ENCODE measurements at places on chromosomes 3 and 15. TPM values are rescaled to one million over a fixed set of nuclear protein-coding genes. Genes with fewer than 3 reads are reported as not detected.
A peak's percentile ranks its signal among the peaks of the same experiment; 100 is the strongest.

The OSTN gene
- total RNA-seq, result not detected

The NR1D2 gene
- total RNA-seq, result 53.7 TPM

The MNS1 gene
- total RNA-seq, result 2.3 TPM

The PPP1R14D gene
- 0.53 TPM for total RNA-seq

The IGSF10 gene
- 30.9 TPM for total RNA-seq

The GHSR gene
- not detected for total RNA-seq

The ITIH1 gene
- not detected for total RNA-seq

The CCR2 gene
- 15.8 TPM for total RNA-seq

The CD200R1 gene
- total RNA-seq, result 1.5 TPM

The SUCNR1 gene
- total RNA-seq, result 2.7 TPM

DNA sequence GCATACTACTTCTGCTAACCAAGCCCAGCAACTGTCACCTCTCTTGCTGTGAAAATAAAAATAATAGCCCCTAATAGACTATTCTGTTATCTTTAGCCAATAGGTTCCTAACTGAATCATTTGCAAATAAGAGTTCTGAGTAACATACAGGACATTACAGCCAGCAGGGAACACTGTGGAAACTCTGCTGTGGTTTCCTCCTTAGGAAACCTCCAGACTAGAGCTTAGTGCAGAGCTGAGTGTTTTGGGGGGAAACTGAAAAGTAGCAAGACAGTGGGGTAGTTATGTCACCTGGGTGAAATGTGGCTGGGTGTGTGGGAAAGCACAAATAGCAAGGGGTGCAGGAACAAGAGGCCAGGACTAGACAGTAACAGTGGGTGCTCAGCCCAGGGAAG is 32.4 kb downstream of the DZIP1L start:
- DNase-seq, result no peak

- DNase-seq, result no peak
Observed at GRCh38 chr3:133412183-133413132, 12.6 kb downstream of the BFSP2 start.

DNA sequence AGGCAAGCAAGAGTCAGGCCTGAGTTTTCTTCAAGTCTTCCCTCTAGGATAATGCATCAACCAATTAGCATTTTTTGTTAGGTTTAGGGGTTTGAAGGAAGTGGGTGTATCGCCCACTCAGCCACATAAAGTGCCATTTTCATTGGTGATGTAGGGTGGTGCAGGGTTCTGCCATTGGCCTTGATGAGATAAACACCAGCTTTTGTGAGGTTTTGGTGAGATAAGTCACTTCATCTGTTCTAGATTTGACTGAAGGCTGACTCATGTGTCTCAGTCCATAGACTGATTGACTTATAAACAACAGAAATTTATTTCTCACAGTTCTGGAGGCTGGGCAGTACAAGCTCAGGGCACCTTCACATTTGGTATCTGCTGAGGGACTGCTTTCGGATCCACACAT is 84.5 kb upstream of the C3orf80 start:
- no peak for DNase-seq

GRCh38 chr15:62773369-62774165 is 269.0 kb upstream of the TPM1 start:
- DNase-seq, result no peak

GRCh38 chr3:148074946-148075345 is 622.8 kb upstream of the AGTR1 start:
- no peak for DNase-seq

DNA sequence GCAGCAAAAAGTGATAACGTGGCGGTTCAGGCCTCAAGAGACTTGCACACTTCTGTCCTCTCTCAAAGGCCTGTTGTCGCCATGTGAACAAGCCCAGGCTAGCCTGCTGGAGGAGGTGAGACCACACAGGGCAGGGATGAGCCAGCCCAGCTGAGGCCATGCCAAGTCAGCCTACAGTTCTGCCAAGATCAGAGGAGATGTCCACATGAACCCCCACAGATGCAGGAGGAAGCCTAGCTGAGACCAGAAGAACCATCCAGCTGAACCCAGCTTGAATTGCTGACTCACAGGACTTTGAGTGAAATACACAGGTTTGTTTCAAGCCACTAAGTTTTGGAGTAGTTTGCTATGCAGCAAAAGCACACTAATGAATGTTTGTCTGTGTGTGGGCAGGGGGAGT is 50.3 kb upstream of the SEC13 start:
- DNase-seq, result no peak

DNA sequence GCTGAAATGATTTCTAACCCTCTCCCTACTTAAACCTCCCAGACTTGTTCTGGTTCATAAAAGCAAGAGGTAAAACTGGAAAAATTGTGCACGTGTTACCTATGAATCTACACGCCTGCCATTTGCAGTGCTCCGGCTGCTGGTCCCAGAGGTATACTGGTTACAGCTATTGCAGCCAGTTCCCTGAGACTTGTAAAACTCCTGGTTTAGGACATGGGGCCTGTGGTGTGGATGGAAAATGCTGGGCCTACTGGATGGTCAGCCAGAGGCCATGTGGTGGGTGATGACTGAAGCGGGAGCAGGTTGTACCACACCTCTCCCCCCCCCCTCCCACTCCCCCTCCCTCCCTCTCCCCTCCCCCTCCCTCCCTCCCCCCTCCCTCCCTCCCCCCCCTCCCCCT is 45.0 kb downstream of the SENP2 start:
- no peak for DNase-seq

- no peak for DNase-seq
Observed at GRCh38 chr3:23096041-23096440, 107.1 kb upstream of the UBE2E2 start.

DNA sequence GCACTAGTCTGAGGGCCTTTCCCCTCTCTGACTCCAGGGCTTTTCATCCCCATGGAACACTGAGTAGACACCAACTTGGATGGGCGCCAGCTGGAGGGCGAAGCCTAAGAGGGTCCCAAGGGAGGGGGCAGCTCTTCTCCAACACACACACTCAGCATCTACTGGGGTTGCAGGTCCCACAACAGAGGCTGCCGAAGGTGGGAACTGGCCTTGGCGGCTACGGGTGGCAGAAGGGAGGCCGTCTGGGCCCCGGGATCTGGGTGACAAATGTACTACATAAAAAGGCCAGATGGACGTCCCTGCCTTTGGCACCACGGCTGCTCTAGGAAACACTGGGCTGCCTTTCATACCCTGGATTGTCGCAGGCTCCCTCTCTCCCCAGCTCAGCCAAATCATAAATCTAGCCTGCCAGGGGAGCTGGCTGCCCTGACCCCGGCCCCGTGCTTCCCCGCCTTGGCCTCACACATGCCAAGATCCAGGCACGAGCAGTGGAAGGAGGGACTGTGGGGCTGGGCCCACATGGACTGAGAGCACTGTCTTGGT is 31.5 kb downstream of the SEMA5B start:
- DNase-seq, result no peak

DNA sequence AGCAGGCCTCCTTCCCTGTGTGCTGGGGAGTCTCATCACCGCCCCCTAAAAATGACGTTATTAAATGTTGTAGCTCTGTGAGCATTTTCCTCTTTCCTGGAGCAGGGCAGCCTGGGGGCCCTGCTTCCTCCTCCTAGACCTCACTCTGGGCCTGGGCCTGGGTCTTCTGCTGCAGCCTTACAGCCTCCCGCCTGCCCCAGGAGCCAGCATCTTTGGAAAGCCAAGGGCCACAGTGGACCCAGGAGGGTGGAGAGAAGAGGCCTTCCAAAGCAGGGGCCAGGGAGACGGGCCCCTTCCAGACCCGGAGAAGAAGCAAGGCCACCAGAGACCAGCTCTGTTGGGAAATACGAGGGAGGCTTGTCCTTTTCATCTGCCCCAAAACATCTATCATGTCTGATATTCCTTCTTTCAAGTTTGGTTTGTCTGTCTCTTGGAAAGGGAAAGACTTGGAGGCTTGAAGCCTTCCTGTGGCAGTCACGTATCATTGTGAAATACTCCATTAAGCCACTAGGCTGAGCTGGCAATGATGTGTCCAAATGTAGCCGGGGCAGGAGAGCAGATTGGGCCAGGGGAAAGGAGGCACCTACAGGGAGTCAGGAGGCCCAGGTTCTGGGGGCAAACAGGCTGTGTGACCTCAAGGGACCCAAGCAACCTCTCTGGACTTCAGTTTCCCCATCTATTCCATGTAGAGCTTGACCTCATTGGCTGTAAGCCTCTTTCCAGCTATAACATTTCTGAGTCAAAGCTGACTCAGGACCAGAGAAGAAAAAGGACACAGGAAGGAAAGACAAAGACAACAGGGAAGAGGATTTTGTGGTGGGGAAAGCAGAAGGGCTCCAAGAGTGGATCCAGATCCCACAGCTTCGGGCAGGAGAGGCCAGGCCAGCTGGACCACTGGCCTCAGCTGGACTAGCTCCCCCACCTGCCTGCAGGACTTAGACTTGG is 31.1 kb downstream of the CYP11A1 start:
- DNase-seq, result peak; percentile 19

- no peak for DNase-seq
Observed at GRCh38 chr3:64311424-64312061, 86.3 kb upstream of the PRICKLE2 start.

- no peak for DNase-seq
Observed at GRCh38 chr3:194091141-194091540, 44.8 kb upstream of the HES1 start.

- DNase-seq, result no peak
Observed at GRCh38 chr3:122003606-122004005, 18.4 kb downstream of the ILDR1 start.

- DNase-seq, result no peak
Observed at GRCh38 chr15:79130535-79131130, 40.1 kb upstream of the RASGRF1 start.

- no peak for DNase-seq
Observed at GRCh38 chr3:187208159-187208558, 10.9 kb downstream of the RTP1 start.

DNA sequence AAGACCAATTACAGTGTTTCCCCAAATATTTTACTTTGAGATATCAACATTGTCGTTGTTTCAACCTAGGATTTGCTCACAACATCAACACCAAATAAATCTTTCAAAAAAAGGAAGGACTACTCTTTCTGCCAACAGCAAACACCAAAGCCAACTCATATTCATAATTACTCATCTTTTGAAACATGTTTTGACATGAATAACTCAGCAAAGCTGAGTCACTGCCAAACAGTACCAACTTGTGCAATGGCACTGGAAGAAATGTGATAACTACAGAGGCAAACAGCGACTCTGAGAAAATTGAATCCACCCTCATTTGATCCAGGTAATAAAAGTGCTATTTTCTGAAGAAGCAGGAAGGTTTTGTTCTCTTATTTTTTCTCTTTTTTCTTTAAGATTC is 67.2 kb downstream of the PEX5L start:
- DNase-seq, result no peak

DNA sequence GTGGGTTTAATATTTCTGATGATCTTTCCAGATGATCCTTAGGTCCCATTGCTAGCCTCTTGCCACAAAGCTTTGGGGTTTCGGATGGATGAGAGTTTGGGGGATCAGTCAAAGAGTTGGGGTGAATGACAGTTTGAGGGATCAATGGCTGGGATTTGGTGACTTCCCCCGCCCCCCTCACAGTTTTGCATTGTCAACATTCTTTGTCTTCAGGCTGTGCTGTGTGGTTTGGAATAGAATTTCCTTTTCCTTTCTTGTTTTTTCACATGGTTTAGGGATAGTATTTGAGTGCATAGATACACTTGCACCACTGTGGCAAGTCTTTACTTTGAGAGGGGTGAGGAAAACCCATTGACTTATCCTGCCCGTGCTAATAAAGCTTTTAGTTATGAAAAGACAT is 14.3 kb downstream of the MEF2A start:
- DNase-seq, result no peak

- no peak for DNase-seq
Observed at GRCh38 chr3:44555723-44556122, 730 bp downstream of the ZKSCAN7 start.

GRCh38 chr3:45715945-45716344 is 26.7 kb downstream of the SACM1L start:
- DNase-seq, result no peak

DNA sequence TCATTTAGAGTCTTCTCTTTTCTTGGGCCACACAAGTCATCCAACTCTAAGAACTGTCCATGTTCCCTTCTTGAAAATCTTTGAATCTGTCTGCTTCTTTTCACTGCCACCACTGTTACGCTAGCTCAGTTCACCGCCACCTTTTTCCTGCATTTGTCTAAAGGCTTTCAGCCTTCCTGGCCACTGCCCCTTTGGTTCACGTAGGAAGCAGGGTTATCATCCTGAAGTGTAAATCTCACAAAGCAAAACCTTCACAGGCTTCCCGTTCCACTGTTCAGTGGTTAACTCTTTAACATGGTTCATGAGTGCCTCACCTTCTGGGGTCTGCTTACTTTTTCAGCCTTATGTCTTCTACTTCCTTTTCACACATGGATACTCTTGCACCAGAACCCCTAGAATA is 26.3 kb upstream of the CCDC39 start:
- no peak for DNase-seq

DNA sequence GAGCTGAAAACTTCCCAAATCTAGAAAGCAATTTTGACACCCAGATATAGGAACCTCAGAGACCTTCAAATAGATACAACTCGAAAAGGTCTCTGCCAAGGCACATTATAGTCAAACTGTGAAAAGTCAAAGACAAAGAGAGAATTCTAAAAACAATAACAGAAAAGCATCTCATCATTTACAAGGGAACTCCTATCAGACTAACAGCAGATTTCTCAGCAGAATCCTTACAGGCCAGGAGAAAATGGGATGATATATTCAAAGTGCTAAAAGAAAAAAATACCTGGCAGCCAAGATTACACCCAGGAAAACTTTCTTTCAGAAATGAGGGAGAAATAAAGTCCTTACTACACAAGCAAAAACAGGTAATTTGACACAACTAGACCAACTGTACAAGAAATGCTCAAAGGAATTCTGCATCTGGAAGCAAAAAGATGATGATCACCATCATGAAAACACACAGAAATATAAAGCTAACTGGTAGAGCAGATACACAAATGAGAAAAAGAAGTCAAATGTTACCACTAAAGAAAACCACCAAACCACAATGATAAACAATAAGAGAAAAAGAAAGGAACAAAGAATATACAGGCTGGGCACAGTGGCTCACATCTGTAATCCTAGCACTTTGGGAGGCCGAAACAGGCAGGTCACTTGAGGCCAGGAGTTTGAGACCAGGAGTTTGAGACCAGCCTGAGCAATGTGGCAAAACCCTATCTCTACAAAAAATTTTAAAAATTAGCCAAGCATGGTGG is 50.4 kb downstream of the ADAM10 start:
- no peak for DNase-seq

- no peak for DNase-seq
Observed at GRCh38 chr3:128867200-128868125, 12.0 kb upstream of the ACAD9 start.

DNA sequence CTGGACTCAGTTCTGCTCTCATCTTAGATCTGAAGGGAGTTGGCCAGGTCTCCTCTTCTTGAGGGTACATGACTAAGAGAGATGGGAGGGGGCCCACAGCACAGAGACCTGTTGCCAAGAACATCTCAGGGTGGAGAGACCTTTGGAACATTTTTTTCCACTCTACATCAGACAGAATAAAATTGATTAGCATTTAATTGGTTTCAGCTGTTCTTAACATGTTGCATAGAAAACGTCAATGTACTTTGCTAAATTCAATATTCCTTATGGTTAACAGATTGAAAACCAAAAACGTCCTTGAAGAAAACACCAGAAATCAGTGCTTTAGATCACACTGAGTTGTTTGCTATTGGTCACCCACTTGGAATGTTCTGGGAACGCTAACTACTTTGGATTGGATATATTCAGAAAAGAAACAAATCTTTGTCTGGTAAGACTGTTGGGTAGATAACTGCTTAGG is 36.4 kb upstream of the FSTL1 start:
- no peak for DNase-seq
